ENCODE measurements at places on chromosomes 11 and 22.

- no peak for DNase-seq
Measured at GRCh38 chr22:49270595-49271368, 556.9 kb downstream of the BRD1 start.

DNA sequence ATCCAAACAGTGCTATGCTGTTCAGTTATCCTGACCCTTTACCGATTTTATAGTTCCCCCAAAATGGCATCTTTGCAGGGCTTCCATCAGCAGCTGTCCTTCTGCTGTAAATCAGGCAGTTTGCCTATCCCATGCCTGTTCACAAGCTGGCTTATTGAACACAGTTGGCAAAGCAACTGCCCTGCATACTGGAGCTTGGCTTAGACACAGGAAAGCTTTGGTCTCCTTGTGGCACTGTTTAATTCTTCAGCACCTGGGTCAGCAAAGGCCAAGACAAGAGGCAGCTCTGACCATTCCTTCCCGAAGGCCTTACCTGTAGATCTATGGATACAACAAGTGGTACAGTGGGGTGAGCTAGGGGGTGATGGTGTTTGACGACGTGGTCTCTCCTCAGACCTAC, 32.2 kb downstream of the TSPAN18 start:
- DNase-seq: no peak

GRCh38 chr11:78213526-78214330, 25.0 kb downstream of the USP35 start:
- DNase-seq: no peak

GRCh38 chr11:60912223-60912850, 1.6 kb upstream of the TMEM109 start:
- DNase-seq: no peak

GRCh38 chr22:27125539-27125938, 468.2 kb downstream of the MIAT start:
- no peak for DNase-seq

GRCh38 chr22:25645964-25646363, 81.5 kb downstream of the GRK3 start:
- no peak for DNase-seq

- DNase-seq: no peak
Measured at GRCh38 chr11:61102667-61103571, 630 bp downstream of the CD5 start.

DNA sequence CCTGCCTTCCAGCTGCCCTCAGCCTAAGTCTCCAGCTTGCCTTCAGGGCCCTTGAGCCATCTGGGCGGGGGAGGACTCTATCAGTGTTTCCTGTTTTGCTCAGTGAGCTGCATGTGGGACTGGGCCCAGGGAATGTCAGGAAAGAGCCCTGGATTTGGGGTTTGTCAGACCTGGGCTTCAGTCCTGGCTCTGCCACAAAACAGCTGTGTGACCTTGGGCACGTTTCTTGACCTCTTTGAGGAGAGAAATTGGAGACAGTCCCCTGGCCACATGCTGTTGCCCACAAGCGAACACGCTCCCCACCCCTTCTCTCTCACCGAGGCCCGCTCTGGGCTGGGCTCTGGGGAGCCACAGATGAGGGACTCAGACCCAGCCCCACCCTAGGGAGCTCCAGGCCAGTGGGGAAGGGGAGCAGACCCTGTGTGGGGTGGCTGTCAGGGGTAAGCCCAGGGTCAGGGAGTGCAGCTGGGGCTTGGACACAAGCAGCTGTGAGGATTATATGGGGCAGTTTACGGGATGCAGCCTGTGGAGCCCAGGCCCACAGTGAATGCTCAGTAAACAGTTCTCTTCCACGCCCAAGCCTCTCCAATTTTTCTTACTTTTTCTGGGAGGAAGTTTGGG, 12.3 kb downstream of the MYO7A start:
- DNase-seq: peak; percentile 32

- no peak for DNase-seq
Measured at GRCh38 chr11:112735470-112735869, 225.8 kb upstream of the NCAM1 start.

- DNase-seq: no peak
Measured at GRCh38 chr11:44980533-44981427, 30.1 kb upstream of the TP53I11 start.

DNA sequence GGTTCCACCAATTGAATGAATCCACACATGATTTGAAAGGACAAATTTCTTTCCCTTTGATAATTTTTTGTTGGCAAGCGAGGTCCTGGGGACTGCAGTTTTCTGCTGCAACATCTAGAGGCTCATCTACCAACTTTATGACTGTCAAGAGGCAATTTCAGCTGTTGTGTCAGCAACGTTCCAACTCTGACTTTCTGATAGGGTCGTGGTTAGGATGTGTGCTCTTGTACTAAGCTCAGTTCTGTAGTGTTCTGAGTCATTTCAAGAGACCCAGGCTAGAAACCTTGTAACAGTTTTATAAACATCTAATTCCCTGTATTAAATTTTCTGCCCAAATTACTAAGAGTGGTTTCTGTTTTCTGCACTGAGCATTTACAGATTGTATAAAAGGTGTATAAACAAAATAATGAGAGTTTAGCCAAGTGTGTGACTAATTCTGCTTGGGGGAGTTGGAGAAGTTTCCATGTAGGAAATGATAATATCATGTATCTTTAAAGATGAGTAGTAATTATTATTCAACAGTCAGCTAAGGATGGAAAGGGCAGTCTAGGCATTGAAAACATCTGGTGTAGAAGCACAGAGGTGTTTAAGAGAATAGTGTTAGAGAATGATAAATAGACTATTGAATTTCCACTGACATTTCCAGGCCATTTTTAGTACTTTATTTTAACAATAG, 72.2 kb downstream of the RBMXL2 start:
- DNase-seq: no peak

- no peak for DNase-seq
Measured at GRCh38 chr11:115961159-115962003, 457.2 kb upstream of the CADM1 start.

Measured in Kasumi-1 (cell line).